Stimulated activated CD4-positive, alpha-beta T cell treated with anti-CD3 and anti-CD28 coated beads, TNF-alpha, amount 100 ng/mL, for 1 hour (primary cell): ENCODE measurements at places on chromosomes 2 and 18.
A peak's percentile ranks its signal among the peaks of the same experiment; 100 is the strongest.

DNA sequence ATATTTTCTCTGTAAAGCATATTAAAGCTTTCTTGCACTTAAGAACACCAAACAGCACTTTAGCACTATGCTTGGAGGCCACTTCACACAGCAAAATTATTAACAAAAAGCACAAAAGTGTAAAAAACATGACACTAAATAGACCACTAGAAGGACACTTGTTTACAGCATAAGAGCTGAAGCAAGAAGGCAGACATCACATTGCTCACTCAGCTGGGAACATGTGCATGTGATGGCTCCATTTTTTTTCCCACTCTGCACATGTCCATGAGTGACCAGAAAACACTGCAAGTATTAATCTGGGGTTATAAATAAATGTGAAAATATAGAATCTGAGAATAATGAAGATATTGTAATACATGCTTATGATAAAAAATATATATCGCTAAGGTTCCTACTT, 103.1 kb upstream of the MAPRE2 start:
- no peak for DNase-seq

DNA sequence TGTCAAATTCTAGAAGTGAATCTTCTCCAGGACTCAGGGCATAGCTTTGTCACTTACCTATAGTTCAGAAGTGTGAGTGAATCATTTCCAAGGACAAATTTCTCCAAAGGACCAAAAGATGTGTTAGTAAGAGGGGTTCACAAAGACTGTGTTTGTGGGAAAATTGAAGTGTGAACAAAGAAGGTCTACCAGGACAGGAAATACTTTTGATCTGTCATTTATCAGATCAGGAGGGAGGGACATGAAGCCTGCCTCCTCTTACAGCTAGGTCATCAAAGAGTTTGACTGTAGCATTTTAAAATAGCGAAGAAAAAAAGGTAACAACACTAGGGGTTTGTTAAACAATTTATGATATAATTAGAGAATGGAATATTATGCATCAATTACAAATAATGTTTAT, 2.0 kb upstream of the CD28 start:
- no peak for DNase-seq

DNA sequence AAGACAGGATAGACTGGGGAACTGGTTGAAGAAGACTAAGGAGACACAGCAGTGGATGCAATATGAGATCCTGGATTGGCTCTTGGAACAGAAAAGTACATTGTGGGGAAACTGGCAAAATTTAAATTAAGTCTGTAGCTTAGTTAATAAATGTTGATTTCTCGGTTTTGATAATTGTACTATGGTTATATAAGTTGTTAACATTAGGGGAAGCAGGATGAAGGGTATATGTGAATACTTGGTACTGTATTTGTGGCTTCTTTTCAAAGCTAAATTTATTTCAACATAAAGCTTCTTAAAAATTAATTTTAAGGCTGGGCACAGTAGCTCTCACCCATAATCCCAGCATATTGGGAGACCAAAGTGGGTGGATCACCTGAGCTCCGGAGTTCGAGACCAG, 103.8 kb downstream of the TMEM17 start:
- DNase-seq: no peak

DNA sequence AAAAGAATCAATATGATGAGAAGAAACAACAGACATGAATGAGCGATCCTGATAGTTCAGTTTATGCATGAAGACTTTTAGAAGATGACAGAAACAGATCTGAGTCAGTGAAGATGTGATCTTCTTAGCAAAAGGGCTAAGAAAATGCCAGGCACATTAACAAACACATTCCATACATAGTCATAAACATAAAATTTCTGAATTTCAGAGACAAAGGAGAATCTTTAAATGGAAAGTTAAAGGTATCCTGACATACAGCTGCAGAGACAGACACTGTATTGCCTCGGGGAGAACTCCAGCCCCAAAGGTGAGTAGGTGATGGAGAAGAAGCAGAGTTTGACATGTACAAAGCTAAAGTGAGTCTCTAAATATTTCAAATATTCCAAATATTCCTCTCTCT, 40.6 kb upstream of the FN1 start:
- no peak for DNase-seq

GRCh38 chr18:65287652-65288051, 463.2 kb upstream of the CDH7 start:
- no peak for DNase-seq

DNA sequence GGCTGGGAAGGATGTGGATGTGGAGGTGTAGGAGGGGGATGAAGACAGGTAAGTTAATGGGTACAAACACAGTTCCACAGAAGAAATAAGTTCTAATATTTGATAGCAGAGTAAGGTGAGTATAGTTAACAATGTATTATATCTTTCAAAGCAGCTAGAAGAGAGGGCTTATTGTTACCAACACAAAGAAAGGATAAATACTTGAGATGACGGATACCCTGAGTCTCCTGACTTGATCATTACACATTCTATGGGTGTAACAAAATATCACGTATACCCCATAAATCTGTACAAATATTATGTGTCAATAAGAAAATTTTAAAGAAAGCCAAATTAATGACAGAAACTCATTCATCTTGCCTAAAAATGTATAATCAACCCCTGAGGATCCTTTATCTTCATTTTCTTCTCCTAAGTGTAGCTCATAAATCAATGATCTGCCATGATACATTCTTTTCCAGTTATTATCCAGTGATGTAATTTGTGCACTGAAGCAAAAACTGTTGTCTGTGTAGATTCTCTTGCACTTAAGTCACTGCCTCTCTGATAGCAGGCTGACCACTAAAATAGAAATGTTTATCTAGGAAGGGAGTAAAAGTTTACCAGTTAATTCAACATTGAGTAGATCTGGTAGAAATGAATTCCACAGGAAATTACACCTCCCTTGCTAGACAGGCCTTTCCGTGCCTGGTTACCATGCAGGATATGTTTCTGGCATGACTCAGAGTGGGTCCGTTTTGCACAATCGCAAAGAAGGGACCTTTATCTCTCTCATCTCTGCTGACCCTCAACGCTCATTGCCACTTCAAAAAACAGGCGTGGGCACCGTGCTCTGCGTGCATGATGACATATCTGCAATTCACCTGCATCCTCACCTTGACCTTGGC, 249.7 kb upstream of the NCKAP5 start:
- no peak for DNase-seq

DNA sequence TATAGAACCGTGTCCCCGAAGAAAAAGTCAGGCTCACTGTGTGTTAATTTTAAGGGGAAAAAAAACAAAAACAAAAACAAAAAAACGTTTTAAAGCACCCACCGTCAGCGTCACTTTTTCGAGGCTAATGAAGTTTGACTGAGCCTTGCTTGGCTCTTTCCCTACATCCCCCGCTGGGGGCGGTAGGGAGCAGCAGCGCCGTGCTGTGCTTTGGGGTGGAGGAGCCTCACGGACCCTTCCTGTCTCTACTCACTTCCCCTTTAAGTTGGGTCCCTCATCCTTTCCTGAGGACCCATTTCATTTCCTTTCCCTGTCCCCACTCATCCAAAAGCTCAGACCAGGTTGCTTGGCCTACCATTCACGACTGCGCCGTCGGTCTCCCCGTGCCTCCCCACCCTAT, 82.8 kb upstream of the RPL31 start:
- DNase-seq: no peak

- DNase-seq: no peak
Measured at GRCh38 chr2:70923378-70924015, 12.2 kb upstream of the ATP6V1B1 start.

DNA sequence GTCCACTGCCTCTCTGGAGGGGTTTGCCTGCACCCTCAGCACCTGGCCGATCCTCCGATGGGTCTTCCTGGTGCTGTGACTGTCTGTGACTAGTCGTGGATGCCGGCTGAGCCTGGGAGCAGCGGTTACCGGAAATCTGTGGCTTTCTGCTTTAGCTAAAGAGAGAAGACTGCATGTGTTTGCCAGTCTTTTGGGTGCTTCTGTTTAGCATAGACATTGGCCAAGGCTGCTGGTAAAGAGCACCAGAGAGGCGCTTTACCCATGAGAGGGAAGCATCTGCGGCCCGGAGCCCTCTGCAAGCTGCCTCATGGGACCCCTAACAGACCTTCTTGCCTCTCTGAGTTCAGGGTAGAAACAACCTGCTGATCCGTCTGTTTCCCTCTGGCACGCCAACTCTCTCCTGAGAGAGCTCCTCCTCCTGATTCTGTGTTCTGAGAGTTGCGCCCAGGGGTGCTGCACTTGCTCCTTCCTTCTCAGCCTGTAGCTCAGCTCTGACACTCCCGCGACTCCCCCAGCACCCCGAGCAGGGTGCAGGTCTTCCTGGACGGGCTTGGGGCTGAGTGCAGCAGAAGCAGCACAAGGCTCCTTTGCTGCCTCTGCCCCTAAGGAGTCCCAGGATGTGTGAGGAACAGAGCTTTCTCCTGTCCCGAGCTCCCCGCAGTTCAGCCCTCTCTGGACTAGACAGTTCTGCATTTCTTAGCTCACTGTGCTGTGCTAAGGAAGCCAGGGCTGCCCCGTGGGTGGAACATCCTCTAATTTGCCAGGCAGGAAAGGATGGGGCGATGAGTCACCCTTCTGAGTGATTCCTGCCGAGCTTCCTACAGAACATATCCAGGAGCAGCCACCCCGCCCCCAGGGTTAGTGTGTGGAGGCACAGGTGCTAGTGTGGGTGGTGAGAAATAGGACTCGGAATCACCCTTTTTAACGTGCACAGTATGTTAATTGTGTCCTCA, 203.2 kb downstream of the SH3RF3 start:
- no peak for DNase-seq

- DNase-seq: no peak
Measured at GRCh38 chr2:220665108-220665471, 907.0 kb downstream of the EPHA4 start.

- no peak for DNase-seq
Measured at GRCh38 chr2:106885971-106886915, at the start of gene ST6GAL2. ST6GAL2 (minus strand) TSS chr2:106886167; CDS start chr2:106843977, 42,190 bp downstream.

DNA sequence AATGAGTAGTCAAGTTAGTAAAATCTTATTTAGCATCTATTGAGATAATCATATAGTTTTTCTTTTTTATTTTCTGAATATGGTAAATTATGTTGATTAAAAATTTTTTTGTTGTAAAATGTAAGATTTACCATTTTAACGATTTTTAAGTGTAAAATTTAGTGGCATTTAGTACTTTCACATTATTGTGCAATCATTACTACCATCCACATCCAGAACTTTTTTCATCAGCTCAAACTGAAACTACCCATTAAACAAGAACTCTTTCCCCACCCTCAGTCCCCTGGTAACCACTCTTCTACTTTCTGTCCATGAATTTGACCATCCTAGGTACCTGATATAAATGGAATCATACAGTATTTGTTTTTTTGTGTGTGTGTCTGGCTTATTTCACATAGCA, 11.1 kb downstream of the RAB3GAP1 start:
- DNase-seq: no peak

DNA sequence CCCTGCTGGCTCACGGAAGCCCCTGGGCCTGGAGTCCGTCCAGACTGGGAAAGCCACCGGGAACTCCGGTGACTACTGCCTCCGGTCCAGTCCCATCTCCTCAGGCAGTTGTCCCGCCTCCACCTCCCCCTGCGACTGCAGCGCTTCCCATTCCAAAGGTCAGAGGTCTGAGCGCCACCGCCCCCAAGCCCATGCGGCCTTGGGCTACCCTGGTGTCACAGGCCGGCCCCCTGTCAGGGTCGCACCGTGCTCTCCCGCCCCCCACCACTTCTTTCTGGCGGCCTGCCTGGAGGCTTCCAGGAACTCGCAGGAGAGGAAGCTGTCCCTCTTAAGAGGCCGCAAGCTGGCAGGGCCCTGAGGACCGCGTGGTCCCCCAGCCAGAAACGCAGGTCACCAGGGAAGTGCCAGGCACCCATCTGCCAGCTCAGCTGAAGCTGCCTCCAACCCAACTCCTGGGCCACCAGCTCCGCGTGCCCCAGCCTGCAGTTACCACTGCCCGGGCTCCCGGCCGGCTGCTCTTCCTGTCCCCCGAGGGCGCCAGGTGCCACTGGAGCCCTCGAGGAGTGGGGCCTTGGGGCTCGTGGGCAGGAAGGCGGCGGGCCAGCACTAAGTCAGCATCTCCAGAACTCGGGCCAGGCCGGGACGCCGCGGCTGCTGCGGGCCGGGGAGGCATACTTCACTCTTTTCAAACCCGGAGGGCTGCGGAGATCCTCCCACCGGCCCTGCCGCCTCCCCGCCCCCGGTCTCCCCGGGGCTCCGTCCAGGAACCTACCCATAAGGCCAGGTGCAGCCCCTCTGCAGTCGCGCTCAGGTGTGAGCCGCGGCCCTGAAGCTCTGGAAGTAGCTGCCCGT, 83.3 kb upstream of the POMC start:
- DNase-seq: peak; percentile 39

- DNase-seq: no peak
Measured at GRCh38 chr2:39080152-39080551, 40.7 kb downstream of the SOS1 start.

DNA sequence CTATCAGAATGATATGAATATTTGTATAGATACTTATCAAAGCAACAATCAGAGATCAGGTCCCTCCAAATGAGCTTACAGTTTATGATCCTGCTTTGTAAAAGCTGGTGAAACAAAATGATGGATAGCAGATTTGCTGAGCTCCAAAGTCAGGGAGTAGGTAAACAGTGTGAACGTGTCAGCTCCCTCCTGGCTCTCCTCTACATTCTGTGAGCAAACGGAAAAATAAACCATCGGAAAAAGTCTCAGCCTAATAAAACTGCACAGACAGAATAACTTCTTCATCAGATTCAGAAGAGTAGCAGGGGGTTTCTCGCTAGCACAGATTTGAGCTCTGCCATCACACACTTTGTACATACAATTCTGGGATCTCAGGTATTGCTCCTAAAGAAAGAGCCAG, 51.3 kb downstream of the BCL11A start:
- no peak for DNase-seq

DNA sequence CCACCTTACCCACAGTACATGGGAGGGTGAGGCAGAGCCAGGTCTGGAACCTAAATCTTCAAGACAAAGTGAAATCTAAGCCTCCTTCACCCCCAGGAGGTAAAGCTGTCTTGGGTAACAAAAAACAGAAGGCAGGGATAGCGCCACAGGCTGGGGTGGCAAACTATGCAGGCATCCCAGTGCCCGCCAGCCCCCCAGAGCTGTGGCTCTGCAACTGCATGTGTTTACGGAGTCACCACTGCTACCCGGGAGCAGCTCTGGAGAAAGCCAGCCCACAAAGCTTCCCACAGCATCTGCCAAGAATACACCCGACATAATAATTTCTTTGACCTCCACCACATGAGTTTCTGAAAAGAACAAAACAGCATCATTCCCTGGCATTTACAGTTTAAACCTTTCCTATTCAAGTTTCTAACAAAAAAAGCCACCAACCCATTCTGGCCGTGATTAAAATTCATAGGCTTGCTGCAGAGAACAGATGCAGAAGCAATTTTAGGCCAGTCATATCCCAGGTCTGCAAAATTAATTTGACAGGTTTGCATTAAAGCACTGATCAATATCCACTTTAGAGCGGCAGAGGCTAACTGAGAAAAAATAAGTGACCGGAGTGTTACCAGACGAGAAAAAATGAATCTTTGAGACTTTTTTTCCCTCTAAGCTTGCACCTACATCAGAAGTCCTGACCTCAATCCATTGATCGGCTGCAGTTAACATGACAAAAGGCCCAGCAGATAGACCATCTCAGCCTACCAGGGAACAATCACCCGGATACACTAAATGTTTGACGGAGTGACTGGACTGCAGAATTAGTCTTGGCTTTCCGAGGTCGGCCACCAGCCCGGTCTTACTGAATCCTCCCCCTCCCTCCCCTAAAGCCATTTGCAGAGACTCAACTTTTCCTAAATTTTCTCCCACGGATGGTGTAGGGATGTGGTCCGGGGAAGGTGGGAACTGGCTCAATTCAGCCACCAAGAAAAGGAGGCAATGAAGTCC, 309.6 kb upstream of the SKOR2 start:
- no peak for DNase-seq

- no peak for DNase-seq
Measured at GRCh38 chr2:64260817-64261216, 116.6 kb upstream of the PELI1 start.

- DNase-seq: no peak
Measured at GRCh38 chr2:85926931-85927661, 38.3 kb upstream of the ST3GAL5 start.
